ENCODE measurements at places on chromosomes 5 and 9.

DNA sequence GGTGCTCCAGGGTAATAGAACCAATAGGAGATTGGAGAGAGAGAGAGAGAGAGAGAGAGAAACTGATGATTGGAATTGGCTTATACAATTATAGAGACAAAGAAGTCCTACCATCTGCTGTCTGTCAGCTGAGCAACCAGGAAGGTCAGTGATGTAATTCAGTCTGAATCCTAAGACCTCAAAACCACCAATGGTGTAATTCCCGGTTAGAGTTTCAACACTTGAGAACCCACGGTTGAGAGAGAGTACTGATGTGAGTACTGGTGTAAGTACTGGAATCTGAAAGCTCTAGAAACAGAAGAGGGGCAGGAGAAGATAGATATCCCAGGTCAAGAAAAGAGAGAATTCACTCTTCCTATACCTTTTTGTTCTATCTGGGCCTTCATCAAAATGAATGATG, 775.8 kb downstream of the EFNA5 start:
- no peak for DNase-seq

DNA sequence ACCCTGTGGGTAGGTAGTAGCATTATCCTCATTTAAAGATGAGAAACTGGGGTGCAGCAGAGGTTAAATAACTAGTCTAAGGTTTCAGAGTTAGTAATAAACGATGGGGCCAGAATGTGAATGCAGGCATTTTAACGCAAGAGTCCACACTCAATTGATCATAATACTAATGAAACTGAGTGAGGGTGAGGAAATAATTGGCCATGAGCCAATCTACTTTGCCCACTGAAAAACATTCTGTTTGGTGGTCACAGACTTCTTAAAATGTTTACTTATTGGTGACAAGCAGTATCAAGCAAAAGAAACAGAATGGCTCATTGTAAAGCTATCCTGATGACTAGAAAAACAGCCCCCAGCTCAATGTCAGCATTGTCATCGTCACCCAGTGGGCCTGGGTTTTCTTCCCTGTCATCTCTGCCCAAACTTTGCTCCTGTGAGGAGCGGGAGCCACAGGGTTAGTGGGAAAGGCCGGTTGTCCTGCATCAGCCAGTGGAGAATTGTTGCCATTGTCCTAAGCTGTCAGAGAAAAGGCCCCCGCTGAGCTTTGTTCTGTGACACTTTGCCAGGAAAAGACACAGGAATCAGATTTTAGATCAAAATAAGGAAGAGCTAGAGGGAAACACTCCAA, 77.3 kb upstream of the MAN2A1 start:
- DNase-seq, result no peak

GRCh38 chr9:113179839-113180238, 29.0 kb downstream of the SLC31A2 start:
- DNase-seq, result no peak

DNA sequence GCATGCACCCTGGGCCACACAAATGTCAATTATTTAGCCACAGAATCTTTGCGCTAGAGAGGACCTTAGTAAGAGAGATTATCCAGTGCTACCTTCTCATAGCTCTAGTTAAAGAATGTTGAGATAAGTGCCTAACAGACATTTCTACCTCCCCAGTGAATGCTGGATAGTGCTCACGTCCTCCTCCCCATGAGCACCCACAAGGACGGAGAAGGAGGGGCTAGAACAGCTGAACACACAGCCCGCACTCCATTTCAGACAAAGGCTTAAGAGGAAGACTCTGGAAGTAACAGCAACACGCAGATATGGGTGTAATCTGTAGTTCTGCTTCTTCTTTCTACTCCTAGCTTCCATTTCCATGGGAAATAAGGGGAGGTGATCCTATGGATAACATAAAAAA, 120.5 kb downstream of the FEM1C start:
- DNase-seq, result no peak

Measured in activated CD8-positive, alpha-beta memory T cell treated with anti-CD3 and anti-CD28 coated beads, Interleukin-2, amount 50 U/mL, for 48 hours (primary cell).